Head of caudate nucleus (tissue), 42 donors: ENCODE measurements at places on chromosomes 4 and X.

DNA sequence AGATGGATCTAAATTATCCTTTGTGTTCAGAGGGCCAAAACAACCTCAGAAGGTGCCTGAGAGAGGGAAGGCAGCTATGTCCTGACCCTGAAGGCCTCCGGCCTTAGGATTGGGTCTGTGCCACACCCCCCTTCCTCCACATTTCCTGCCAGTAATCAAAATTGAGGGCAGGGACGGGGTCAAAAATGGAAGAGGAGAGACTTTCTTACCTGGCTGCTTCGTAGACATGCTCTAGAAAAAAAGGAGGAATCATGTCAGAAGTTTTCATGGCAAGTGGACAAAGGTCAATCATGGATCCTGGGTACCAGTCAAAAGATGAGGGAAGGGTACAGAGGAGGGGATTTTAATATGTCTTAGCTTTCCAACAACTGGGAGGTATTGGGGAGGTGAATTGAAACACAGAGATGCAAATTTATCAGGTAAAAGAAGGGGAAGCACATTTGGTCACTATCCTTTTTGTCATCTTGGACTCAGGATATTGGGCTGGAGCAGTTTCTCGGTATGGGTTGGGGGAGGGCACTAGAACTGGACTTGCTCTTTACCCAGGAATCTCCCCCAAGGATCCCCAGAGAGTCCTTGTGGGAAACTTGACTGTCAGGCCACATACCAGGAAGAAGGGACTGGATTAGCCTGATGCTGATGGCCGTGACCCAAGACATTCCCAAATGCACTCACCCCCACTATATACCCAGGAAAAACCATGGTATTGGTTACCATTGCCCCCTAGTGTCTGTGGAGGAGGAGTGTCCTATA lies 17.1 kb downstream of the VSIG4 start:
- no peak for DNase-seq

- DNase-seq = peak; percentile 9
Observed at GRCh38 chr4:3413675-3414420, 27.9 kb upstream of the HGFAC start.

GRCh38 chrX:86023811-86024210 lies 23.5 kb downstream of the CHM start:
- no peak for DNase-seq

- DNase-seq = no peak
Observed at GRCh38 chr4:165301833-165302232, 25.6 kb upstream of the MSMO1 start.

DNA sequence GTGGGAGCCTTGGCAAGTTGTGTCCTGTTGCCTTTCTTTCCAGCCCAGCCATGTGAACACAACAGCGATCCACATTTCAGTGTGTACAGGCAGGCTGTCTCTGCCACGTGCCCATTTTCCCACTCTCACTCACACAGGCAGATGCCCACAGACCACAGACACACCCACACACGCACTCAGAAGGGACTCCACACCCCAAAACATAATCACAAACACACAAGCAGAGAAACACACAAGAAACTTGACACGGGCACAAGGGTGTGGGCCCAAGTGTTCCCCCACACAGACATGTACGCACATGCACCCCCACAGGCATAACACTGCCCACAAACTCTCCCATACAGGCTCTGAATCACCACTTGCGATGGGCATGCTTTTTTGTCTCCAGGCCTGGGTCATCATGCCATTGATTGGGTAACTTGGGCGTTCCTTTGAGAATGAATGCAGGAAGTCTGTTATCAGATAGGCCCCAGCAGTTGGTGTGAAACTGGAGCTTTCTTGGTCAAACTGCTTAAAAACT lies 84.3 kb downstream of the NBDY start:
- DNase-seq = no peak

DNA sequence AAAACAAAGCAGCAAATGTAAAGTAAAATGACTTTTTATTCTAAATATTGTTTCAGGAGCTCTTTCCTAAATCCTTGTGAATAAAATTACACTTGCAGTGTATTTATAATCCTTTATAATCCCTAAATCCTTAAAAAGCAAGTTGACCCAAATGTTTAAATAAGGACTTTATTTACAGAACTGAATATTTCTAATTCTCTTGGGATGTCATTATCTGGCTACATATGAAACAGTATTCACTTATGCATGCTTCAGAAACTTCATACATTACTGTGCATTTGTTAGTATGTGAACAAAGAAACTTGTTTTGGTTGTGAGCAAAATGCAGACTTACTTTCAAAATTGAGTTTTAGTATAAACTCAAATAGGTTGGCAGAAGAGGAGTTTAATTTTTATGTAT lies 49.2 kb downstream of the PTTG2 start:
- DNase-seq = no peak

GRCh38 chr4:102522031-102522440 lies 20.9 kb downstream of the NFKB1 start:
- DNase-seq = no peak

DNA sequence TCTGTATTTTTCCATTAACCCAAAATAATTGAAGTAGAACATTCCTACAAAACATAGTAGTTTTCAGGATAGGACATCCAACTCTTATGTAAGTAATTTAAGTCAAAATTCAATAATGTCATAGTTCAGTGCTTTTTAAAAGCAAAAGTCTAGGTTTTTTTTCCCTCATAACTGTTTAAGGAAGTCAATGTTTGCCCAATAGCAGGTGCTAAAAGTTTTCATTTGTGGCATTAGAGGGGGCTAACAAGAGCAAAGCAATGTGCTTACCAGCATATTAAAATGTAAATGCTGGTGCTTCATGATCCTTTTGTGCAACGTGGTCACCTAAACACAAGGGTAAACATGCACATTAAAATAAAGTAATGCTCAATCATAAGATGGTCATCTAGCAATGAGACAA lies 155.2 kb upstream of the PPP1R2C start:
- no peak for DNase-seq

- DNase-seq = peak; percentile 18
Observed at GRCh38 chrX:14697451-14697850, 168.1 kb downstream of the GLRA2 start.

DNA sequence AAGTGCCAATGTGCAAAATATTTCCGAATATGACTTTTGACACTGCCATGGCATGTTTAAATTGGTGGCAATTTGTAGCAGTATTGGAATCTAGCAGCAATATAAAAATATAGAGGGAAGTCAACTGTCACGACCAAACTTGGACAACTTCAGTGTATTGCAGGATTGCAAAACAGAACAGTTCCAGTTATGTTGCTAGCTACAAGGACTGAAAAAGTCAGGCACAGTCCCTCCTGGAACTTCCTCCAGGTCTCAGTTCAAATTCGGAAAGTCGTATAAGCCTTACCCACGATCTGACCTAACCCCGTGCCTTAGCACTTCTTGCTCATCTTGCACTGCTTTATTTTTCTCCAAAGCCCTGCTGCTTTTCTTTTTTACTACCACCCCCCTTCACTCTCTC lies 390.0 kb upstream of the GALNT7 start:
- DNase-seq = no peak

DNA sequence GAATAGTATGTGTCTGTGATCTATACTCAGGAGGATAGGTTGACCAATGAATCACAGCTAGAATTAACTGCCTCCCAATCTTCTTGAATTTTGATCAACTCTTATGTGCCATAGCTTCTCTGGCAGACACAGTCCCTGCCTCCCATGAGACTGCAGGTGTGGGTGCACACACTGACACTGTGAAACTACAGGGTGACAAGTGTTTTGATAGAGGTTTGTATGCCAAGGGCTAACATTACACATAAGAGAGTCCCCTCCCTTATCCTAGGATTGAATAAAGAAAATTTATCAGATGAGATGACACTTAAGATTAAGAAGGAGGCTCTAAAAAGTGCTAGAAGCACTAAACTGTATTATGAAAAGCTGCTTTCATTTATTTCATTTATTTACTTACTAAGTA lies 218.4 kb upstream of the BMP3 start:
- no peak for DNase-seq

DNA sequence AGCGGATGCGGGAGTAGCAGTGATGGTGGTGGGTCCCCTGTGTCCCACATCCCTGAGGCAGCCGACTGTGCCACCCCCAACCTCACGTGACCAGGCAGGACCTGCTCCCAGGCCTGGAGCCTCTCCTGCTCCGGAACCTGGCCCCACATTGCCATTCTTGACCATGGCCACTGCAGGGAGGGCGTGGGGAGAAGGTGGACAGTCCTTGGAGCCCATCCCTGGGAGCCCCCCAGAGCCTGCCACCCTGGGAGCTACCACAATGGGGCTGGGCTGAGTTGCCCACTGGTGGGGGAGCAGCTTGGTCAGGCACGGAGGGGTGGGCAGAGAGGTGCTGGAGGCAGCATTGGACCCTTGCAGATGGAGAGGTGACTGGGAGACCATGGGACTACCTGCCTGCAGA lies 36.8 kb downstream of the TMPRSS11A start:
- no peak for DNase-seq

DNA sequence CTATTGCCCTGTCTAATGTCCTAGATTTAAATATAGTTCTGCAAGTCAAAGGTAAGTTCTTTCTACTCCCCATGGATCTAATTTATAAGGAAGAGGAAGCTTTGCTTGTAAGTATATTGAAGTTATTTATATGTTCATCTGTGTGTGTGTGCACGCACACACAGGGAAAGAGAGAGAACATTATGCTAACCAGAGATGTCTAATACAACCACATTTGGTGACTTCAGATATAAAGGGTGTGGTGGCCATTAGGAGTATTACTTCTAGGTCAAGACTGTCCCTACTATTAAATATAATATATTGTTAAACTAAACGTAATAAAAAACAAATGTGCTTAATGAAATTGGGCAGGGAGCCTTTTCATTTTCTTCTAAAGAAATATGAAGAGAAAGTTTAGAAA lies 4.1 kb downstream of the DCK start:
- no peak for DNase-seq

DNA sequence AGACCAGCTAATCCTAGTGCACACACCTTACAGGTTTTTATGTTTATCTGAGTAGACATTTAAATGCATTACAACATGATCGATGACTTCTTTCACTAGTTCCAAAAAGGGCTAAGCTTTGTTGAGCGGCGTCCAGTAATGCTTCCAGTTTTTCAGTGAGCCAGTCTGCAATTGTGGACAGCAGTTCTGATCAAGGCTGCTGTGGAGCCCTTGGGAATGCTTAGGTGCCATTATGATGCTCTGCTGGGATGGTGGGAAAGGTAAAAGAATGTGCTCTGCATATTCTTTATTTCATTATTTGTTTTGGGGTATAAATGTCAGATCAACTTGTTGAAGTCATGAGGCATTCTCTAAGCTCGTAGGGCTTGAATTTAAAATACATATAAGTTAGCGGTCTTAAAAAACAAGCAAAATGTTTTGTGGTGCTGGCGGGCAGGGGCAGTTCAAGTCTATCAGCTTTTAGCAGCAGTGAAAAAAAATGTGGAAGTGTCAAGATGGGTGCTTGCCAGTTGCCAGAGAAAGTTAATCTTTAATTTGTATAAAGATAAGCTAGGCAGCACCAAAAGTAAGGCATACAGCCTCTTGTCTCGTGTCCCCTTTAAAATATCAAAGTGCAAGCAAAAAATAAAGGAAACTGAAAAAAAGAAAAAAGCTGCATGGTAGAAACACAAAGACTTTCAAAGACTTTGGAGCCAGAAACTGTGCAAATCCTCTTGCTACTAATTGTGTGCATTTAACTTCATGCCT lies 5.8 kb downstream of the MID1IP1 start:
- no peak for DNase-seq

- DNase-seq = no peak
Observed at GRCh38 chr4:73245955-73246354, 12.6 kb downstream of the ANKRD17 start.

GRCh38 chr4:78081541-78081940 lies 24.4 kb downstream of the FRAS1 start:
- DNase-seq = no peak

GRCh38 chrX:135099493-135099783 lies 20.9 kb downstream of the ETDB start:
- no peak for DNase-seq

DNA sequence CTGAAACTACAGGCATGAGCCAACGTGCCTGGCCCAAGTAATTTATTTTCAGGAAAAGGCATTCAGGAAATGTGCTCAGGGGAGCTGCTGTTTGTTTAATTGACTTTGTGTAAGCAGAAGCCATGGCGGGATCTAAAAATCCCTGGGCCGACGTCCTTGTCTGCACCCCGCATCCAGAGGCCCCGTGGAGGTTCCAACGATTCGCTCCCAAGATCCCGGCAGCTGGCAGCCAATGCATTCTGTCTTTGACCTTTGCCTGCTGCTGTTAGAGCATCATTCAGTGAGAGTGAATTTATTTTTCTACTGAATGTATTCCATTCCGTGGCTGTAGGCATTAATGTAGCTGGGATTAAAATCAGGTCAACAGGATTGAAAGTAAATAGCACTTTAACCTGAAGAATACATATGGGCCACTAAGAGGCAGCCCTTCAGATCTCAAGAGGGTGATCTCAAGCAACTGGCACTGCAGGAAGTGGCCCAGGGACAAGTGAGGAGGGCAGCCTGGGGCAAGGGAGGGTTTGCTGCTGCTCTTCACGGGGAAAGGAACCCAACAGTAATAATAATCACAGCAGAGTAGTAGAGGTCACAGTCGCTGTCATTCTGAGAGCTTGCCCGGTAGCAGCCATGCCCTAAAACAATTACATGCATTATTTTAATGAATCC lies 75.2 kb downstream of the PSAPL1 start:
- no peak for DNase-seq
